SJSA1 (cell line): ENCODE measurements at places on chromosomes 16 and 17. TPM values are rescaled to one million over a fixed set of nuclear protein-coding genes. Genes with fewer than 3 reads are reported as not detected.
A peak's percentile ranks its signal among the peaks of the same experiment; 100 is the strongest.

Gene ABCC11
- total RNA-seq, result 0.66 TPM in 1 of 2 replicates, not detected in the other

Gene CCL4
- total RNA-seq, result not detected in 2 replicates

GRCh38 chr17:69561462-69561861, 147.0 kb downstream of the MAP2K6 start:
- no peak overlapping the region for H3K4me3 ChIP-seq
- DNase-seq, result no peak
- no peaks in the 10 kb centered on the region for H3K27me3 ChIP-seq

- H3K27ac ChIP-seq, result no peak overlapping the region
- H3K27me3 ChIP-seq, result peaks cover 7% of the 10 kb centered on the region; the same call in 1 of the 2 replicates
- no peaks in the 10 kb centered on the region for H3K4me1 ChIP-seq
- H3K36me3 ChIP-seq, result no peaks in the 10 kb centered on the region
- no peak for DNase-seq
These were observed 10.7 kb downstream of the SPNS2 start for GRCh38 chr17:4509401-4509800.

DNA sequence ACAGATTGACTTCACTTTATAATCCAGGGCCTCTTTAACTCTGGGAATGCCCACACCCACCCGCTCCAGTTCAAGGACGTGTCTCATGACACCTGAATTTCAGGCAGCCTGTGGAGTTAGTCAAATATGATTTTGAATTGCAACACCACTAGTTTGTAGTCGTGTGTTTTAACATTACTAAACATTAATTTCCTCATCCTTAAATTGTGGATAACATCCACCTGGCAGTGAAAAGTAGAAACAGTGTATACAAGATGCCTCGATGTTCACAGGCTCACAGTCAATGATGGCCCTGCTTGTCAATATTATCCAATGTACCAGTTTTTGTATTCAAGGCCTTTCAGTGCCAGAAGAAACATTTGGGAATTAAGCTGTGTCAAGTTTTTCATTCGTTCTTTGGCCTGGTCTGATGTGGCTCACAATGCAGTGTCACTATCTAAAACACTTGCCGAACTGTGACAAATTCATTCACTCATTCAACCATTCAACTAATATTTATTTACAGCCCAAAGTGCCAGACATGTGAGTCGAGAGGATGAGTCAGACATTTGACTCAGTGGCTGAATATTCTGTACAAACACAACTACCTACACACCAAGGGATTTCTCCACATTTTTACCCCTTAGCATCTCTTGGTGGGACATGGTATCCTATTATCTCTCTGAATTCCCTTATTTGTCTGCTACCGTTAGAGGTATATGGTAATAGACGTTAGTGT, 1.4 kb downstream of the MEIOB start:
- peaks cover 41% of the 10 kb centered on the region for H3K27me3 ChIP-seq
- H3K27ac ChIP-seq, result no peak overlapping the region
- H3K36me3 ChIP-seq, result no peaks in the 10 kb centered on the region

Gene CALB2
- 50.4 and 55.0 TPM in 2 replicates for total RNA-seq

- no peaks in the 10 kb centered on the region for H3K36me3 ChIP-seq
- no peaks in the 10 kb centered on the region for H3K4me1 ChIP-seq
- no peak overlapping the region for H3K27ac ChIP-seq
- peaks cover 20% of the 10 kb centered on the region for H3K27me3 ChIP-seq
These were observed 55.4 kb downstream of the IRX6 start for GRCh38 chr16:55379371-55379770.

- no peaks in the 10 kb centered on the region for H3K4me1 ChIP-seq
- no peak for DNase-seq
- H3K27ac ChIP-seq, result no peak overlapping the region
- no peaks in the 10 kb centered on the region for H3K36me3 ChIP-seq
- H3K4me3 ChIP-seq, result no peak overlapping the region
- no peaks in the 10 kb centered on the region for H3K27me3 ChIP-seq
These were observed 50.6 kb upstream of the IRX6 start for GRCh38 chr16:55273356-55273755.

Gene NTN1
- total RNA-seq, result 22.7 and 22.8 TPM in 2 replicates

DNA sequence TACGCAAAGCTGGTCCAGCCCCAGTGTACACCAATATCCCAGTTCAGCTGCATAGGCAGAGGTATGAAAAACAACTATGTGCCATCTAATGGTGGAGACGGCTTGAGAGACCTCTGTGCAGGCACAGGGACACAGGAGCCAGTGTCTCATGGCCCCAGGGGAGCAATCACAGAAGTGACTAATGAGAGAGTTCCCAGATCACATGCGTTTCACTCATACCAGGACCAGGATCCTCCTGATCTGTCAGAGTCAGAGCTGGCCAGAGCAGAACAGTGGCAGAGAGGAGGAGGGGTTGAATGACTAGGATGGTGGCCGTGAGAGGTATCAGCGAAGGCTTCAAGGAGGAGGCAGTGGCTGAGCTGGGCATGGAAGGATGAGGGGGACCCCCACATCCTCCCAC, 41.1 kb downstream of the TMEM132E start:
- no peaks in the 10 kb centered on the region for H3K4me1 ChIP-seq
- no peak overlapping the region for H3K4me3 ChIP-seq
- peaks cover 15% of the 10 kb centered on the region; the same call in 1 of the 2 replicates for H3K27me3 ChIP-seq
- H3K27ac ChIP-seq, result no peak overlapping the region
- no peaks in the 10 kb centered on the region for H3K36me3 ChIP-seq
- no peak for DNase-seq

DNA sequence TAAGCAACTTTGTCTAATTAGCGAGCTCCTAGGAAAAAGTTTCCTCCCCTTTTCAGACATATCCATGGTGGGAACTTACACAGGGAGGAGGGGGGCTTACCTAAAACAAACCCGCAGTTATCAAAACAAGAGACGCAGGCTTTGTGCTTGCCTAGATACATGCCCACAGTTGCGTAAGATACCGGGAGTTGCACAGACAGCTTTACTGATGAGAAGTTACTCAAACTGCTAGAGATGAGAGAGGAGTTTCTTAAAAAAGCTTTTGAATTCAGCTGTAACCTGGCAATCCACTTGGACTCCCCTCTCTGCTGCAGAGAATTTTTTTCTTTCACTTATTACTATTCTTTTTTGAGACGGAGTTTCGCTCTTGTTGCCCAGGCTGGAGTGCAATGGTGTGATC, 6.8 kb upstream of the ZP2 start:
- H3K36me3 ChIP-seq, result no peaks in the 10 kb centered on the region
- no peak for DNase-seq
- peaks cover 21% of the 10 kb centered on the region for H3K27me3 ChIP-seq
- no peak overlapping the region for H3K27ac ChIP-seq

- peaks cover 3% of the 10 kb centered on the region for H3K36me3 ChIP-seq
- H3K4me3 ChIP-seq, result peak overlapping the region; percentile 85
- peaks cover 52% of the 10 kb centered on the region for H3K4me1 ChIP-seq
- H3K27me3 ChIP-seq, result no peaks in the 10 kb centered on the region
- H3K27ac ChIP-seq, result peak overlapping the region; percentile 34; the same call in 1 of the 2 replicates
- no peak for DNase-seq
These were observed 547 bp downstream of the PLCD3 start for GRCh38 chr17:45131616-45132319.

- H3K4me1 ChIP-seq, result no peaks in the 10 kb centered on the region
- H3K4me3 ChIP-seq, result no peak overlapping the region
- H3K27me3 ChIP-seq, result no peaks in the 10 kb centered on the region
- no peak overlapping the region for H3K27ac ChIP-seq
- peaks cover 68% of the 10 kb centered on the region for H3K36me3 ChIP-seq
These were observed 57.0 kb downstream of the NSRP1 start for GRCh38 chr17:30173649-30174048.

Gene BCO1
- total RNA-seq, result not detected in 2 replicates

- H3K27me3 ChIP-seq, result no peaks in the 10 kb centered on the region
- H3K4me1 ChIP-seq, result peaks cover 22% of the 10 kb centered on the region
- peak overlapping the region; percentile 97 for H3K27ac ChIP-seq
- no peak for DNase-seq
These were observed 655 bp downstream of the HIRIP3 start for GRCh38 chr16:29994600-29995323.
